Activated CD4-positive, CD25-positive, alpha-beta regulatory T cell (primary cell): ENCODE measurements at places on chromosomes 11 and 22.

DNA sequence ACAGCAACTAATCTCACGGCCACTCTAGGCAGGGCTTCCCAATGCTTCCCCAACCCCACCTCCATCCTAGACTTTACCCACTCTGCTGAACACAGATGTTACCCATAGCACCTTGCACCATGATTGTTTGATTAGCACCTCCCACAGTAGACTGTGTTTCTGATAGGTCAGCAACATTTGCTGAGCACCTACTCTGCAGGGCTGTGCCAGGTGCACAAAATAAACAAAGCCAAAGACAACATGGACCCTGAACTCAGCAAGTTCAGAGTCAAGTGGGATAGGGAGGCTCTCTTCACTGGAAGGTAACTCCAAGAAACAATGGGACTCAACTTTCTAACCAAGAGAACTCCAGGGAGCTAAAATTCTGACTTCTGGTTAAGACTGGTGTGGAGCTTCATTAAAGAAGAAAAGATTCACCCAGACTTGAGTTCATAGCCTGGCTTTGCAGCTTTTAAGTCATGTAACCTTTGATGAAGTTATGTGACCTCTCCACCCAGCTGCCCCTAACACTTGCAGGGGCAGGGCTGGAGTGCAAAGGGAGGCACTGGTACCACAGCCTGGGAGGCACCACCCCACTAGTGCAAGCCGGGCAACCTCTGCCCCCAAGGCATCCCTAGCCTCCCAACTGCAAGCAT is 6.7 kb upstream of the RTN4RL2 start:
- DNase-seq, result no peak

DNA sequence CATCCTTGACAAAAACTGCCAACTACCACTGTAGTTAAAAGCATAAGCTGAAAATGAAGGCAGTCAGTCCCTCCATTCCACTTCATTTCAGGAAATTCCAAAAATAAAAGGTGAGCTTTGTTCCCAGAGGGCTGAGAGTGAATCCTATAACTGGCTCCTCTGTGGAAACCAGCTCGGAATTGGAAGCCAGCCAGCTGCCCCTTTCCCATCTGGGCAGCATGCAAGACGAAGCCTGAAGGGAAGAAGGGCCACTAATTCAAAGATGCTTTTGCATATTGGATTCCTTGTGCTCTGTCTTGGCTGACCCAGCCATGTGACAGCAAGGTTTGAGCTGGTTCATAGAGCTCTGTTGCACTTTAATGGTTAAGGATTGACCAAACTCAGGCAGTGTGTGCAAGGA is 83.4 kb downstream of the ALX4 start:
- no peak for DNase-seq

DNA sequence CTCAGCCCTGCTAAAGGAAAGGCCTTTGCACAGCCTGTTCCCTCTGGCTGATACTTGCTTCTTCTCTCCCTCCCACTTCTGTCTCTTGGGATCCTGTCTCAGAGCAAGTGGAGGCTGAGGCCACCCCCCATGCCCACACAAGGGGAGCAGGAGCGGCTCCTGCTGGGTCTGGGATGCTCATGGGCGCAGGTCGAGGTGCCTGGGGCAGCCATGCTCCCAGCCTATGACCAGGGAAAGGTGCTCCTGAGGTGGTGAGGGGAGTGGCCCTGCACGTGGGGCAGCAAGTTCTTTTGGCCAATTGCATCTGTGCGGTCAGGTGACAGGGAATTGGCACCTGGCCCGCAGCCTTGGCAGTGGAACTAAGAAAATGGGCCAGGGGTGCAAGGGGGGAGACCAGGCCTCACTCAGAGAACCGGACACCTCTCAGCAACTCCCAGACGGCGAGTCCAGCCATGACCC is 1.5 kb downstream of the MAPK11 start:
- DNase-seq, result no peak

DNA sequence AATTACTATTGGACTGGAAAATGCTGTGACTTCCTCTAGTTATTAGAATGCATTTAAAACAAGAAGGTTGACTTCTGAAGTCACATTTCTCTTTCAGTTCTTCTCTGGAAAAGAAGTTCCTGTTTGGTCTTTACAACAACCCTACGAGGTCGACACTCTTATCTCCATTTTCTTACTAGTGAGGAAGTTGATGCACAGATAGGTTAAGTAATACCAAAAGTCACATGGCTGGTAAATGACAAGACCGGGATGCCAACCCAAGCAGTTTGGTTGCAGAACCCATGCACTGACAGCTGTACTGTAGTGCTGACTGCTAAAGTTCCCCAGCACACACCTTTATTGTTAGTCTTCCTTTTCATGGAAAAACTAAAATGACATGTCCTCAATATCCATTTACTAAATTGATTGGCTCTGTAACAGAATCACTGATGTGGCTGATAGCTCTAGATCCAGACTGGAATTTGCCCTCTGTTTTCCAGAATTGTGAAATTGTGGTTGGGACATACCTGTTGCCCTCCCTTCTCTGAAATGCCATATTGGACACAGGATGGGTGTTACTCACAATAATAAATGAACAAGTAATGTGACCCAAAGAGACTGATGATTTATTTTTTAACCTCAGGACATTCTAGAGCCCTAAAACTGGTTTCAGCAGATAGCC is 9.4 kb upstream of the TECTA start:
- DNase-seq, result no peak

GRCh38 chr11:26227883-26228502 is 103.9 kb upstream of the ANO3 start:
- no peak for DNase-seq

DNA sequence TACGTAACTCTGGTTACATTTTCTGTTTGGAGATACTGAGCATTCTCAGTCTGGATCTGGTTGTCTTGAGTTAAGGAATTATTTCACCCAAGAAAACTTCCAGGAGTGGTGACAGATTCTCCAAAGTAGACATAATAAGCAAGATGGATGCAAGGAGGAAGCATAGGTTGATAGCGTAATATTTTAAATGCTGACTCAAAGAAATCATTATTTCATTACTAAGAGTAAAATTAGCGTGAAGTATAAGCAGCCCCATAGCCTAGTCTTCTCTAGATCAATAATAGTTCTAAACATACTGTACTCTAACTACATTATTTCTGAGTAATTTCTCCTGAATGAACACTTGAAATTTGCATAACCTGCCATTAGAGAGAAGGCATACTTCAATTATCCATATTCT is 57.5 kb upstream of the MS4A8 start:
- no peak for DNase-seq

GRCh38 chr22:43310311-43310710 is 32.9 kb downstream of the SCUBE1 start:
- no peak for DNase-seq
